Panc1 (cell line): ENCODE measurements at places on chromosomes 1 and 21.

- no peaks in the 10 kb centered on the region for H3K36me3 ChIP-seq
- H3K27ac ChIP-seq: peak overlapping the region; percentile 72
- no peak for DNase-seq
Observed at GRCh38 chr1:19310720-19311502, 1.0 kb downstream of the AKR7A2 start.

DNA sequence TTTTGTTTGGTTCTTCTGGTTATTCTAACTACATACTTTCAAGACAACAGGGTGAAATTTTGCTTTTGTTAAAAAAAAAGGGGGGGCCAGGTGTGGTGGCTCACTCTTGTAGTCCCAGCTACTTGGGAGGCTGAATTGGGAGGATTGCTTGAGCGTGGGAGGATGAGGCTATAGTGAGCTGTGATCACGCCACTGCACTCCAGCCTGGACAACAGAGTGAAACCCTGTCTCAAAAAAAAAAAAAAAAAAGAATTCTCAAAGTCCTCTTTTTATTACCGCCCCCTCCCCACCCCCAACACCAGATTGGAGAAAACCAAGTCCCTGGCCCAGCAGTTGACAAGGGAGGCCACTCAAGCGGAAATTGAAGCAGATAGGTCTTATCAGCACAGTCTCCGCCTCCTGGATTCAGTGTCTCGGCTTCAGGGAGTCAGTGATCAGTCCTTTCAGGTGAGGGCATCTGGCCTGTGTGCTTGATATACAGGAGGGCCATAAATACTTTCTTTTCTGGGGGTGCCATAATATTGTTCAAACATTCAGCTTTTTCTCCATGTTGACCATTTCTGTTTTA lies 50.2 kb downstream of the LAMC2 start:
- H3K4me1 ChIP-seq: peaks cover 15% of the 10 kb centered on the region
- no peak overlapping the region for H3K4me3 ChIP-seq
- no peaks in the 10 kb centered on the region for H3K27me3 ChIP-seq
- DNase-seq: no peak
- no peaks in the 10 kb centered on the region for H3K36me3 ChIP-seq
- peak overlapping the region; percentile 78; the same call in 1 of the 2 replicates for H3K27ac ChIP-seq

DNA sequence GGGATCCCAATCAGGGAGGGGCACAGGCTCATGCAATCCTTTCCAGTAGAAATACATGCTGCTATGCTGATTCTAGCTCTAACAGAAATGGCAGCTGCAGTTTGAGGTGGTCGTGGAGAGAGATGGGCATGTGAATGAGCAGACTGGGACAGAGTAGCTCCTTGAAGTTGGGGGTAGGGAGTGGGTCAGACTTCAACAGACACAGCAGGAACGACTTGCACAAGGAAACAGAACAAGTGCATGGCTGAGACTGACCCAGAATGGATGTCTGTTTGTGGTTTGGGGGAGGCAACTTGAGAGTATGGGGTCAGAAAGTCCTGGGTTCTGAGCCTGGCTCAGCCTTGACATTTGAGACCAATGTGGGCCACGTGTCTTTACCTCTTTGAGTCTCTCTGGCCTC lies 25.1 kb upstream of the TRABD2B start:
- no peak overlapping the region for H3K27ac ChIP-seq
- H3K4me1 ChIP-seq: no peaks in the 10 kb centered on the region
- DNase-seq: no peak

DNA sequence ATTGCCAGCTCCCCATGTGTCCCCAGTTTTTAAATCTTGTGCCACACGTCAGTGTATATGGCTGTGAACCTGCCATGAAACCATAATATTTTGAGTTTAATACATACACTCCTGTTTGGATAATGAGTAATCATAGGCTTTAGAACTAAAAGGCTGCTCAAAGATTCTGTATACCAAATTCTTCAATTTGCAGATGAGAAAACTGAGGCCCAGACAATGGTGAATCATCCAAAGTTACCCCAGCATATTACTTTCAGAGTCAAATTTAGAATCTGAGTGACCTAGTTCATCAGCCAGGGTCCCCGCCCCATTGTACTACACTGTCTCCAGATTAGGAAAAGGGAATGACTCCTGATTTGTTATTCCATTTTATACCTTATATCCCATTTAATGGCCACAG lies 224.6 kb downstream of the FGGY start:
- no peaks in the 10 kb centered on the region for H3K4me1 ChIP-seq
- no peaks in the 10 kb centered on the region for H3K27me3 ChIP-seq
- H3K27ac ChIP-seq: no peak overlapping the region
- DNase-seq: no peak

- peaks cover 13% of the 10 kb centered on the region for H3K4me1 ChIP-seq
- H3K27me3 ChIP-seq: no peaks in the 10 kb centered on the region
- no peak overlapping the region for H3K4me3 ChIP-seq
- no peak overlapping the region for H3K27ac ChIP-seq
- H3K36me3 ChIP-seq: no peaks in the 10 kb centered on the region
Observed at GRCh38 chr1:23470282-23471070, 13.5 kb downstream of the ASAP3 start.

GRCh38 chr1:219782311-219782710 lies 146.0 kb downstream of the SLC30A10 start:
- no peaks in the 10 kb centered on the region; the same call in 1 of the 2 replicates for H3K27me3 ChIP-seq
- no peaks in the 10 kb centered on the region for H3K4me1 ChIP-seq
- H3K27ac ChIP-seq: no peak overlapping the region
- no peak overlapping the region for H3K4me3 ChIP-seq
- no peaks in the 10 kb centered on the region for H3K36me3 ChIP-seq
- no peak for DNase-seq

DNA sequence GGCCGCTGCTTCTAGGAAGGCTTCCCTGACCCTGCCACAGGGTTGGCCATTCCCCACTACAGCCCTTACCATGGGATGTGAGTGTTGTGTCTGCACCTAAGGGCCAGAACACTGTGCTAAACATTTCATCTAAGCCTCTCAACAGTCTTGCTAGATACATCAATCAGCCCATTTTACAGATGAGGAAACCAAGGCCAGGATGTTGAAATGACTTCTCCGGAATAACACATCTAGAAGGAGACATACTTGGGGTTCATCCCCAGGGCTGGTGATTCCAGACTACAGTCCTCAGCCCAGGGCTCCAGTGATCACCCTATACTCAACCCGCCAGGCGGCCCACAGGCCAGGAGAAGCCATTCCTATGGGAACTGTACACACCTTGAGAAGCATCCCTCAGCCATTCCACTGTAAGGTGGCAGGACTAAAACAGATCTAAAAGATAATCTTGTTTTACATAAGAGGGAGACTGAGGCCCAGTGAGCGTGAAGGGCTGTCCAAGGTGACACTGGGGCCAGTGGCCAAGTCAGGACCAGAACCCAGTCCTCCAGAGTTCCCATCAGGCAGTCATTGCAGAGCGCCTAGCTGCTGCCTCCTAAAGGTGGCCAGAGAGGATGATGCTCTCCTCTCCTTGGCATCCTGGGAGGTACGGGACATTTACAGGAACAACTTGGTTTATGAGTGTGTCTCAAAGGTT lies 119.5 kb downstream of the GLIS1 start:
- no peaks in the 10 kb centered on the region for H3K27me3 ChIP-seq
- no peak overlapping the region for H3K4me3 ChIP-seq
- no peaks in the 10 kb centered on the region for H3K4me1 ChIP-seq
- DNase-seq: no peak
- H3K36me3 ChIP-seq: no peaks in the 10 kb centered on the region

- H3K4me3 ChIP-seq: no peak overlapping the region
- no peaks in the 10 kb centered on the region for H3K4me1 ChIP-seq
- DNase-seq: no peak
- H3K36me3 ChIP-seq: no peaks in the 10 kb centered on the region
- H3K27ac ChIP-seq: no peak overlapping the region
Observed at GRCh38 chr1:20530306-20530705, 22.1 kb upstream of the FAM43B start.

GRCh38 chr1:186785503-186785902 lies 43.2 kb upstream of the PLA2G4A start:
- H3K27me3 ChIP-seq: no peaks in the 10 kb centered on the region
- no peak for DNase-seq
- no peaks in the 10 kb centered on the region for H3K36me3 ChIP-seq
- no peaks in the 10 kb centered on the region for H3K4me1 ChIP-seq
- H3K4me3 ChIP-seq: no peak overlapping the region
